ENCODE measurements at places on chromosomes 12 and 14. TPM values are rescaled to one million over a fixed set of nuclear protein-coding genes. Genes with fewer than 3 reads are reported as not detected.

DNA sequence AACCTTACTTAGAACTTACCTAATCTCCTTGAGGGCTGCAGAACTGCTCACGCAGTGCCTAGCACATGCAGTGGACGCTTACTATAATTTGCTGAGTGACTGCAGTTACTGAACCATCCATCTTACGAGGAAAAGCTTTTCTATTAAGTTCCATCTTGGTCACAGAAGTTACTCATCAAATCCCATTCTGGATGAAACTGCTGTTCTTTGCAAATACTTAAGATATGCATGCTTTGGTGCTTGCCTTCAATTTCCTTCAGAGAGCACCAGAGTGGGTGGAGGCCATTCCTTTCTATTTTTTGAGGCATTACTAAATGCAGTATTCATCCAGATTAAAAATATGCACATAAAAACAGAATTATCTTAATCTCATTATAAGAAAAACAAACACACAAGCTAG lies 17.7 kb upstream of the PELI2 start:
- H3K36me3 ChIP-seq: no peaks in the 10 kb centered on the region
- peaks cover 15% of the 10 kb centered on the region for H3K4me1 ChIP-seq
- DNase-seq: no peak

DNA sequence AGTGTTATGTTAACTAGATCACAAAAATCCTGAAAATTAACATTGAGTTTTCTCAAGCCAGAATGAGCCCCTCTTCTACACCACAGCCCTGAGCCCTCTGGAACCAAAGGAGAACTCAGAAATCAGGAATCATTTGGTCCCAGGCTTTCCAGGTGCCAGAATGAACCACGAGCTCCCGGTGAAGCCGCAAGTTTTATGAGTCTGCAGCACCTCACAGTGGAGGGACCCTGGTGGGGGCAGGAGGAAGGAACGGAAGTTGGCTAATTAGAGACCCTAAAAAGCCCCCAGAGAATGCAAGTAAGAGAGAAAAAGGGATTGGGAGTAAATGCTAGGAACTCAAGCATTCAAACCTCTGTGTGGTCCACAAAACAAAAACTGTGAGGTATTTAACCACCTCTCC lies 52.9 kb upstream of the BCL2L14 start:
- H3K4me1 ChIP-seq: peaks cover 7% of the 10 kb centered on the region
- H3K27me3 ChIP-seq: no peaks in the 10 kb centered on the region
- DNase-seq: no peak
- H3K36me3 ChIP-seq: no peaks in the 10 kb centered on the region
- H3K4me3 ChIP-seq: no peak overlapping the region
- H3K27ac ChIP-seq: no peak overlapping the region

EP400 gene
- 0.81 TPM for polyA plus RNA-seq

DNA sequence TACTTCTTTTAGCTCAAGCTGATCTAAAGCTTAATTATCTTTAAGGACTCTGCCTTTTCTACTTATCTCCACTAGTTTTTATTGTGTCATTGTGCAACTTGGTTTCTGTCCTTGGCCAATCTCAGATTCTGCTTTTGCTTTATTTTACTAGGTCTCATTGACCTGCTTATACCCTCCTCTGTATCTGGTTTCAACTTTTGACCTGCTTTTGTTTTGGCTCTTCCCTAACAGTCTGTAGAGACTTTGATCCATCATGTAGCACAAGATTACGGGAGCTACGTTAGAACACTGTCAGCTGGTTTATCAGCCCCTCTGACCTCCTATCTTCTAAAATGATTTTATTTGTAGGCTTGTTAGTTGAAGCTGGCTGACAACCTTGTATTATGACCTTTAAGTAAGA lies 43.6 kb downstream of the ZCRB1 start:
- H3K27ac ChIP-seq: no peak overlapping the region
- no peaks in the 10 kb centered on the region for H3K27me3 ChIP-seq
- H3K36me3 ChIP-seq: no peaks in the 10 kb centered on the region
- DNase-seq: no peak
- no peak overlapping the region for H3K4me3 ChIP-seq

Measured in CD14-positive monocyte (primary cell).